ENCODE measurements at places on chromosomes 4 and X. TPM values are rescaled to one million over a fixed set of nuclear protein-coding genes. Genes with fewer than 3 reads are reported as not detected.

GRCh38 chr4:1177274-1178141, 5.1 kb upstream of the SPON2 start:
- DNase-seq: no peak
- H3K4me3 ChIP-seq: no peak overlapping the region
- no peak overlapping the region for H3K27ac ChIP-seq
- H3K36me3 ChIP-seq: peaks cover 16% of the 10 kb centered on the region
- no peaks in the 10 kb centered on the region for H3K4me1 ChIP-seq
- H3K27me3 ChIP-seq: peaks cover 5% of the 10 kb centered on the region

DNA sequence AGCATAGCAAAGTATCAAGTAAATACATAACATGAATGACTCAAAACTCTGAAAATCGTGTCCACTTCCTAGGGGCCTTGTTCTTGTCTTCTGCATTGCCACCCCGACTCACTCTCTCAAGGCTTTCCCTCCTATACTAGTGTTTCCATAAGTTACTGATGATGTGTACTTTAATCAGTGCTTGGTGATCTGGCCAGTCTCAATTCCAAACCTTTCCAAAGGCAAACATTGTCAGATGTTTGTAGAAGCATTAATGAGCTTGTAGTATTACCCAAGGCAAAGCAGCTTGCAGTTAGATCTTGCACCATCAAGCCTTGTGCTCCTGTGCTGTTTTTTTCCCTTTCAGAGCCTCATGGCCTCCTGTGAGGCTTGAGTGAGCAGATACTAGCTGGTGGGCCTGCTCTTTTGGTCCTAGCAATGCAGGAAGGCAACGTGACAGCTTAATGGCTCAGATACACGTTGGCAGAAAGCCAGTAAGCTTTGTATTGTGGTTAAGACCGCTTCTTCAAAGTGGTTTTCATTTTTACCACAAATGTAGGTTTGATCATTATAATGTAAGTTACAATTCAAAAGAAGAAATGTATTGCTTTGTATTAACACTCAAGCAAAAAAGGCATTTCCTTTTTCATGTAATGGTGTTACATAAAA, 51.8 kb downstream of the RBPJ start:
- no peak overlapping the region for H3K27ac ChIP-seq
- H3K36me3 ChIP-seq: peaks cover 9% of the 10 kb centered on the region
- H3K4me3 ChIP-seq: no peak overlapping the region
- no peaks in the 10 kb centered on the region for H3K27me3 ChIP-seq
- H3K4me1 ChIP-seq: peaks cover 18% of the 10 kb centered on the region

DNA sequence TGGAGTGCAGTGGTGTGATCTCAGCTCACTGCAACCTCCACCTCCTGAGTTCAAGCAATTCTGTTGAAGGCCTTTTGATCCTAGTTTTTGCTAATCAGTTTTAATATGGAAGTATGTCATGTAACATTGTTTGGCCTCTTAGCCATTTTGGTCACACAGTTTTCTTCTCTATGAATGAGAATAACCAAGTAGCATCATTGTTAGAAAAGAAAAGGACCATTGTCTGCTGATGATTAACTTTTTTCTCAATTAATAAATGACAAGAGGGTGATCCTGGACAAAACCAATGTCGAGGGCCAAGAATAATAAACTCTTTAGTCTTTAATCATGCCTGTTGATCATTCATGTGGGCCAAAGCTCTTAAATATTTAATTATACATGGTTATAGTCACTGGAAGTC, 289.3 kb upstream of the MAGEB2 start:
- DNase-seq: no peak
- H3K4me3 ChIP-seq: no peak overlapping the region
- no peaks in the 10 kb centered on the region for H3K4me1 ChIP-seq
- no peaks in the 10 kb centered on the region for H3K27me3 ChIP-seq
- H3K36me3 ChIP-seq: no peaks in the 10 kb centered on the region

DNA sequence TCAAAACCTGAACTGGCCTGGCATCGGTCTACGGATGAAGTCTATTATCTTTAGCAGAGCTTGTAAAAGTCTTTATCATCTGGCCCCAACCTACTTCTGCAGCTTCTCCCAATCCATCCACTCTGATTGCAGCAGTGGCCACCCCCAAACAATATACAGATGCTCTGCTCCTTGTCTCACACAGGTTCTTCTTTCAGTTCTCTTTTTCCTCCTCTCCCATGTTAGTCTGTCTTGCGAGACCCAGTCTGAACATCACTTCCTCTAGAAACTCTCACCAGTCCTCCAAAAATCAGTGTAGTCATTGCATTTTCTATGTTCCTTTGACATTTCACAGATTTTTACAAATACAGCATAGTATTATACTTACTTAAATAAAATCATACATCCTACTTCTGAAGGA, 163.0 kb downstream of the FRMPD4 start:
- peaks cover 7% of the 10 kb centered on the region for H3K36me3 ChIP-seq
- H3K4me3 ChIP-seq: no peak overlapping the region
- H3K27me3 ChIP-seq: peaks cover 4% of the 10 kb centered on the region
- peaks cover 8% of the 10 kb centered on the region for H3K4me1 ChIP-seq

The PRRG3 gene
- polyA plus RNA-seq: not detected

The FRMPD4 gene
- not detected for polyA plus RNA-seq

The CHIC2 gene
- polyA plus RNA-seq: 81.9 TPM
